Putamen (tissue), 1 donor: ENCODE measurements at places on chromosomes 2 and 18.

GRCh38 chr2:163640542-163641193 lies 95.1 kb downstream of the FIGN start:
- DNase-seq = no peak

DNA sequence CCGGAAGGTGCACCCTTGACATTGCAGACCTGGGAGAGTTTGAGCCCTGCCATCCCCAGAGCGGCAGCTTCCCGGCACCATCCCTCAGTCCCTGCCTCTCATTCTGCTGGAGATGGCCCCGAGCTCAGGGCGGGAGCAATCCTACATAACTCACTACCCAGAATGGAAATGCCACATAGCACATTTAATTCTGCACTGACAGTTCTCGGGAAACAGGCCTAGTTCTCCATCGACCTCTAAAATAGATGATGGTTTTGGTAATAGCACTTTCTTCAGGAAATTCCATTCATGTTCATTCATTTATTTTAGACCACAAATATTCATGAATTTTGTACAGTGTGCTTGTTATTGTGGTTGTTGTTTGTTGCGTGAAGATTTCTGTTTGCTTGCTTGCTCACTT lies 92.9 kb upstream of the SLC14A2 start:
- DNase-seq = no peak

- no peak for DNase-seq
These were observed 9.0 kb downstream of the CUL3 start for GRCh38 chr2:224576088-224576715.

DNA sequence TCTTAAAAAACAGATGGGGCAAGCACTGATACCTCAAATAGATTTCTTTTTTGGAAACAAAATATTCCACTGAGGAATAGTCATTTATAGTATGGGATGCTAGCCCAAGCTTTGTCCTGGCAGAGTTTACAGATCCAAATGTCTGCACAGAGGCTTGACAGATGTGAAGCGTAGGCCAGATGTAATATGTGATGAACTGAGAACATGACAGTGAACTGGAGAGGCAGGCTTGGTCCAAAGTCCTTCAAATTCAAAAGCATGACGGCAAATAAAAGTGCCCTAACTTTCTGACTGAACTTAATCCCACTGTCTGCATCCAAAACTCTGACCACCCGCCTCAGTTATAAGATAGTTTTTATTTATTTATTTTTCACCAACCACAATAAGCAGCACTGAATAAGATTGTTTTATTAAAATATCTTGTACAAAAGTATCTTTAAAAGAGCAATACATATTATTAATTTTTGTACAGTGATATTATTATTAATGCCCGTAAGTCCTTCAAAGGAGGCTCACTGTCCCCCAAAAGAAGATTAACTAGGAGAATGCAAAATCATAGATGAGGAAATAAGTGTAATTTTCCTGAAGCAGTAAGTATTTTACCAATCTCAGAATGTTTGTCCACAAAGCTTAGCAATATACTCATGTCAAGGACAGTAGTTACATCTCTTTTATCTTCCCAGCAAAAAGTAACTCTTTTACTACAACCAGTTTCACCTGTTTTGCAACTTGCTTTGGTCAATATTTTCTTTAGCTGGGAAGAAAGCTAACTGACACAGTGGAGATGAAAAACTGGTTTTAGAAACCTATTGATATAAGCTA lies 10.7 kb upstream of the SPOPL start:
- DNase-seq = no peak

DNA sequence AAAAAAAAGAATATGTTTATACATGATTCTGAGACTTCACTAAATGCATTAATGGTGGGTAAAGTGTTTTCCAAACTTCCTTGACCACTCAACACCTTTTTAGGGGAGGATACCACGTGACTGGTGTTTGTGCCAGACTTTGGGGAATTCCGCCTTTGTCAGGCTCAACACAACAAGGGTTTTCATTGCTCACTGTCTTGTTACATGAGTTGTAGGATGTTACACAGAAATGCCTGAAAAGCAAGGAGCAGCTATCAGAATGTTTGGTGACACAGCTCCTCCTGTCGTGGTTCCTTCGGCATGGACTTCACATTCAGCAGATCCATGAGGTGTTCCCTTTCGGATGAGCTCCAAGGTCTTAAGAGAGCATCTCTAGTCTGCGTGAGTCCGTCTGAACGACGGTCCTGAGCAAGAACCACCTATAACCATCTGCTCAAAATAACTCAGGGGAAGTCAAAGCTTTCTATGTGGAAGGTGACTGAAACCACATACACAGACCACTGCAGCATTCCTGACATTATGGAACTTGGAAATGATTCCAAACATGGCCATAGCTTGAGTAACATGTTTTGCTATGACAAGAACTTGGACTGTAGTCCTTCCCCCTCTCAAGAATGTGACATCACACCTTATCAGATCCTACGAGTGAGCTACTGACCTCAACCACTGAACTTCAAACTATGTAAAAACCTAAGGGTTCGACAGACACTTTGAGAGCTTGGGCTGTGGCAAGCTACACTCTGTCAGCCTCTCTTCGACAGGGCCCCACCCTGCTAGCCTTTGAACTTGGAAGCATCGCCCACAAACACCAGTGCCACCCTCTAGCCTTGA lies 57.5 kb downstream of the MCFD2 start:
- DNase-seq = no peak

DNA sequence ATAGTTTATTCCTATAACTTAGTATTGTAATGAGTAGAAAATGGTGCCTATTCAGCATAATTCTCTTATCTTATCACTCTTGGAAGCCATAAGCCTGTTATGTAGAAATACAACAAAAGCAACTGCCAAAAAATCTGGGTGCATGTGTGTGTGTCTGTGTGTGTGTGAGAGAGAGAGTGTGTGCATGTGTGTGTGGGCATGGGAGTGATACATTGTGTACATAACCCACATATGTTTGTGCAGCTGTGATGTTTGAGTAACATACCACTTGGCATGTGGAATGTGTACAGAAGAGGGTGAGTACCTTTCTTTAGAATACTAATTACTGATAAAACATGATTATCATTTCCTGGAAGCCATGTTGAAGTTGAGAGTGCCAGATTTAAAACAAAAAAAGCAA lies 642.3 kb upstream of the SYT4 start:
- no peak for DNase-seq

GRCh38 chr2:119550856-119551255 lies 6.6 kb downstream of the CFAP221 start:
- no peak for DNase-seq

DNA sequence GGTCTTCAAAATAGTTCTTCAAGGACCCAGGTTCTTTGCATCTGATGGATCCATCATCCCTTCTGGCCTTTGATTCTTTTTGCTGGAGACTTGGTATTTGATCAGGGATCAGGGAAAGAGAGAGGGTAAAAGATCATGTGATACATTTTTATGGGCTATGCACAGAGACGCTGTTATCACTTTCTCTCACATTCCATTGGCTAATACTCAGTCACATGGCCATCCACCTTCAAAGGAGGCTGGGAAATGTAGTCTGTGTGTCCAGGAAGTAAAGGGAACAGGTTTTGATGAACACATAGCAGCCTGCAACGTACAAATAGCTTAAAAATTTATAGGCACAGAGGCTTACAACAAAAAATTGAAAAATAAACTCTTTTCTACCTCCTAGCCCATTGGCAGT lies 629.6 kb upstream of the FANCL start:
- DNase-seq = no peak

- DNase-seq = no peak
These were observed 55.1 kb upstream of the RIT2 start for GRCh38 chr18:43170586-43170985.
